ENCODE measurements at places on chromosomes 1 and 21.
A peak's percentile ranks its signal among the peaks of the same experiment; 100 is the strongest.

- DNase-seq = no peak
Observed at GRCh38 chr1:160763993-160764392, 24.9 kb downstream of the SLAMF7 start.

GRCh38 chr1:224623310-224623714 is 7.2 kb downstream of the CNIH3 start:
- DNase-seq = no peak

GRCh38 chr1:157785248-157785647 is 8.3 kb upstream of the FCRL2 start:
- no peak for DNase-seq

- no peak for DNase-seq
Observed at GRCh38 chr21:39148975-39149374, 34.3 kb downstream of the PSMG1 start.

DNA sequence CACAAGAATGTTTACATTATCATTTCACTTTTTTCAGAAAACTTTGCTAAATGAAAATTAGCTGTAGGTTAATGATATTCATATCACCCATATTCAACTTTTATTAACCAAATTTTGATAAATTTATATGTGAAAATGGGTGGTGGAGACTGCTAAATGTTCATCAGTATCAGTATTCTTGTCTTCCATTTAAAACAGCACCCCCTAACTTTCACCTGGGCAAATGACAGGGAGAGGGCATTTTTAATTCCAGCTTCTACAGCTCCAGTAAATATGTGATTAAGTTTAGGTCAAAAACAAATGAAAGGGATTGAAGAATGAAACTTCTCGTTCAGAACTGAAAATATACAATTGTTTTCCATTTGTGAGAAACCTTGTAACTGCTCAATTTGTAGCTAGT is 722.2 kb downstream of the KCNT2 start:
- no peak for DNase-seq

DNA sequence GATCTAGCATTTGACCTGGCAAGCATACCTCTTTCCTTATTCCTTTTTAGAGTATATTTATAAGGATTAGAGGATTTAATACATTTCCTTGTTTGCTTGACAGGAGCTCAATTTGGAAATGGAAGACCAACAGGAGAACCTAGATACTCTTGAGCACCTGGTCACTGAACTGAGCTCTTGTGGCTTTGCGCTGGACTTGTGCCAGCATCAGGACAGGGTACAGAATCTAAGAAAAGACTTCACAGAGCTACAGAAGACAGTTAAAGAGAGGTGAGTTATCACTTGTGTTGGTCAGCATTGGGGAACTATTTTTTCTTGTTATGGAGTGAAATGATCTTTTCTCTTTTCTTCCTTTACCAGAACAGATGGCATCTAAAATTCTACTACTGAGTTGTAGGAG is 123.4 kb upstream of the BMP8A start:
- no peak for DNase-seq

DNA sequence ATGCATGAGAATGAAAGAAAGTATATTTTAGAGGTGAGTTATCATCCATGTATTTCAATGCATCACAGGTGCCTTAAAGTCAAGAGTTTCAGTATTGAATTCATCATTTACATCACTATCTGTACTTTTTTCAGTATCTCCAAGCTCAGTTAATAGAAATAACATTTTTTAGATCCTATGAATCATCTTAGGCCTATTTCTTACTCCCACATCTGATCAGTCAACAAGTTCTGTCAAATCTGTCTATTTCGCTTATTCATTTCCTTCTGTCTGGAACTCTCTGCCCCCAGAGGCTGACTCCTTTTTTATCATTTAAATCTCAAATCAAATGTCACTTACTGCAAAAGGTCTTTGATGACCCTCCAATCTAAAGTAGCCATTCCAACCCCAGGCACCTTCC is 295.2 kb downstream of the LRRC7 start:
- DNase-seq = no peak

- DNase-seq = no peak
Observed at GRCh38 chr1:222241410-222241809, 306.5 kb downstream of the HHIPL2 start.

DNA sequence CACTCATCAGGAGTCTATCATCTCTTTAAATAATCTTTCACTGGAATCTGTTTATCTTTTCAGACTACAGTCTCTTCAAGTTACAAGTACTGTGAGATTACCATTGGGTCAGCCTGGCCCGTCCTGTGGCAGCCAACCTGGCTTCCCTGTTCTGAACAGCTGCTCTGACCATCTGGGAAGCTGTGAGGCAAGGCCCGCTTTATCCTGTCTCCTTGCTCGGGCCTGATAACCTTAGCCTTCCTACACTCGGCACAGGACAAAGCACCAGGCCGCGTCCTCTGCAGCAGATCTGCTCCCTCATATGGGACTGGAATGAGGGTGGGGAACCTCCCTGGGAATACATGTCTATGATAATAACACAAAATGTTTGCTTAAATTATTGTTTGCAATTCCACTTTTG is 113.3 kb downstream of the PTPN14 start:
- peak; percentile 50 for DNase-seq

GRCh38 chr1:46303872-46304326 is 401 bp downstream of the UQCRH start:
- no peak for DNase-seq

GRCh38 chr1:23079025-23079424 is 59.8 kb downstream of the KDM1A start:
- no peak for DNase-seq

DNA sequence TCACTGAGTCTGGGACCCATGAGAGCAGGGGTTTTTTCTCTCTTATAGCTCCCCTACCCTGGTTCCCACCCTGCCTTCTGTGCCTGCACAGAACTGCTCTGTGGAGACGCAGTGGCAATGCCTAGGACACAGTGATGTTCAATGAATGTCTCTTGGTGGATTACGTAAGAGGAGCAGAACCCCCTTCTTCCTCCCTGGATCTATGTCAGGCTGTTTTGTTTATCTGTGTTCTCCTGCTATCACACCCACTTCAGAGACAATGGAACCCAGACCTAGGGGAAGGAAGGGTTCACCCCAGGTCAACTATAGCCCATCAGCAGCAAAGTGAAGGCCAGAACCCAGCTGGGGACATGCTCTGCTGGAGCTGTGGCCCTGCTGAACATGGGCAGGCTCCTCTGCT is 2.0 kb downstream of the HPCAL4 start:
- DNase-seq = no peak

- DNase-seq = no peak
Observed at GRCh38 chr1:204348722-204349121, 11.0 kb downstream of the PLEKHA6 start.

DNA sequence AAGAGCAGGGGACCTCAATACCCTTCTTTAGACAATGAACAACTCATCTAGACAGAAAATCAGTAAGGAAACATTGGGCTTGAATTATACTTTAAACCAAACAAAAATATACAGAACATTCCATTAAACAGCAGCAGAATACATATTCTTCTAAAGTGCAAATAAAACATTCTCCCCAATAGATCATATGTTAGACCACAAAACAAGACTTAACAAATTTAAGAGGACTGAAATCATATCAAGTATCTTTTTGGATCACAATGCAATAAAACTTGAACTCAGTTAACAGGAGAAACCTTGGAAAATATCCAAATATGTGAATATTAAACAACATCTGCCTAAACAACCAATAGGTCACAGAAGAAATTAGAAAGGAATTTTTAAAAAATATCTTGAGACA is 47.7 kb upstream of the HP1BP3 start:
- no peak for DNase-seq

GRCh38 chr21:34845521-34846451 is 177.0 kb downstream of the CLIC6 start:
- DNase-seq = no peak

- no peak for DNase-seq
Observed at GRCh38 chr1:194233069-194233468, 1046.7 kb upstream of the B3GALT2 start.

DNA sequence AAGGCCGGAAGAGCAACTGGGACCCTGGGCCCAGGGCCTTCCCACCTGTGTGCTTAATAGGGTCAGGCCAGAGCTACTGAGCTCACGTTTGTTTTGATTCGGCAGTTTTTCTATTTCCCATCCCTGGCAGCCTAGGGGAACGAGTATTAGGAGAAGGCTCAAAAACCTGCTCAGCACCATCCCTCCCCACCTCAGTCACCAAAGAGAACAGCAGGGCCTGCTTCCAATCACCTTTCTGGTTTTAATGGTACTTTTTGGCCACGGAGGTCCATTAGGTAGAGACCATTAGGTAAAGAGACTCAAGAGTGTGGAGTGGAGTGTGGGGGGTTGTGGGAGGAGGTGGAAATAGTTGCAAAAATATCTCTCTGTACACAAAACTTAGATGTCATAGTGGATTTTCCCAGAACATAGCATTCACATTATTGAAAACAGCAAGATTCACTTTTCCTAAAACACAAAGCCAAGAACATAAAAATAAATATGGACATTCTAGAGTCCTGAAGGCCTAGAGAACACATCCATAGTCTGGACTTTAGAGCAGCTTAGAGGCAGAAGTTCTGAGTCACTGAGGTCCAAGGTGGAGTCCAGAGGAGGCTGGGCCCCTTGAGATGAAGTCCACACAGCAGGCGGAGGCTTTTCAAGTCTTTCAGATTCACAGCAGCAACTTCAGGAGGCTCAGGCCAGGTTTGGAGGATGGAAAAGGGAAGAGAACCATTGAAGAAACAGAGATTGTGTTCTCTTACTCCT is 19.5 kb downstream of the NUAK2 start:
- DNase-seq = no peak

Measured in H9 (cell line).